Sciatic nerve (tissue), 2 donors: ENCODE measurements at places on chromosomes 2 and 18. TPM values are rescaled to one million over a fixed set of nuclear protein-coding genes. Genes with fewer than 3 reads are reported as not detected.

The RGPD3 gene
- 0.22 TPM for total RNA-seq

The DNAJC5G gene
- total RNA-seq, result not detected

The CCDC141 gene
- 12.3 TPM for total RNA-seq

The KLHL41 gene
- total RNA-seq, result 1.8 TPM

The ATG9A gene
- total RNA-seq, result 39.9 TPM

The SERPINB10 gene
- total RNA-seq, result not detected

The METTL4 gene
- total RNA-seq, result 12.4 TPM

The POTEJ gene
- not detected for total RNA-seq

The SLC4A3 gene
- total RNA-seq, result 6.7 TPM

The UGT1A4 gene
- not detected for total RNA-seq

The TFCP2L1 gene
- 0.27 TPM for total RNA-seq

DNA sequence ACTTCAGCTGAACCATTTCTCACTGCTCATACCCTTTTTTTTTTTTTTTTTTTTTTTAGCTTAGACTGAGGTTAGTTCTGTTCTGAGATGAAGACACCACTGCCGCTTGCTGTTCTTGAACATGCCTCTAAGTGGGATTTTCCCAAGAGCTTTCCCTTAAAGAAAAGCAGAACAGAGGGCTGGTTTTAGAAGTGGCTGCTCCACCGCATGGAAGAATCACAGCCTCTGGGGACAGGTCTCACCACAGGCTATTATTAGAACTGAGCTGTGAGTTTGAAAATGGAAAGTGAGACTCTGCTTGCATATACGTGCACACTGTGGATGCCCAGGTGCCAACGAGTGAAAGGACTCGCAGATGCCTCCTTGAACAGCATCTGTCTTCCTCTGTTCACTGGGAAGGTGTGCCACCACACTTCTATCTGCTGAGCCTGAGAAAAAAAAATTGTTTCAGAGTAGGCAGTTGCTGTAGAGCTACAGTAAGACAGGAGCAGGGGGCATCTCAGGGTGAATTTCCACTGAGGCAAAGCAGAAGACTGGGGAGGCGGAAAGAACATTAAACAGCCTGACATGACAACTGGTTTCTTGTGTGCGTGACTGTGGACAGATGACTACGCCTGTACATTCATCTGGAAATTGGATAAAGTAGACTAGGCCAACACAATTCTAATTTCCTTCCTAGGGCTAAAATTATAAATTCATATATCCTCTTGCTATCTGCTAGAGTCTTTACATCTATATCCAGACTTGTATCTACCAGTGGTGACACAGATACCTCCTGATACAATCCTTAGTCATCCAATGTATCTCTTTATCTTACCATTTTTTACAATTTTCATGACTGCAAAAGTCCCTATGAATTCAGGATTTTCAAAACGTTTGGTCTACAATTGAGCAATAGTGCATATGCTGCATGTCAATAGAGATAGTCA is 1045.7 kb upstream of the CELF4 start:
- no peak for DNase-seq

DNA sequence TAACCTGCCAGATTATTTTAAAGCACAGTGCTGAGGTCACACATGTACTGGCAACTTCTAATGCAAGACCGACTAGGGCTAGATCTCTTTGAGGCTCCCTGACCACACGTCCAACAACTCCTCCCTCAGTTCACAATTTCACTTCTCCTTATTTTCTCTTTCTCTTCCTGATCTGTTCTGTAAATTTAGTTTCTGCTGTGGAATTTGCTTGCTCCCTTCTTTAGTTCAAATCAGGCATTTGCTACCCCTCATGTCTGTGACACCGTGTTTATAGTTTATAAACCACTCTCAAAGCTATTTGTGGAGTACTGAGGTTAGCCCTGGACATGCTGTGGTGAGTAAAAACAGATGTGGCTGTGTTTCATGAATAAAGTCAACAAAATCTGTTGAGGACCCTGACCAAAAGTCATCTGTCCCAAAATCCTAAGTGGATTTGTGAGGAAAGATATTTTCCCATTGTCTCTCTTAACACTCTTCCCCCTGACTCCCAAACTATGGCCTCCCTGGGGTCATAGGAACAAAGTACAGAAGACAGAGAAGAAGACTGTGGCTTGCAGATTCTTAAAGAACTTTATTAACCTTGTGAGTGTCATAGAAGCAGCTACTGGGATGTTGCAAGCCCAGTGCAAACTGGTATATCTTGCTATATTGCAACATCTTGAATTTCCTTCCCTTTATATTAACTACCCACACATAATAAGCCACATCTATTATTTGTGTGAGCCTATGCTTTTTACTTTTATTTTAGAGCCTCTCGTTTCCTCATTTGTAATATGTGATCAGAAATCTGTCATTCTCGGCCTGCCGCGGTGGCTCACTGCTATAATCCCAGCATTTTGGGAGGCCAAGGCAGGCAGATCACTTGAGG is 3.5 kb upstream of the NAGK start:
- no peak for DNase-seq

DNA sequence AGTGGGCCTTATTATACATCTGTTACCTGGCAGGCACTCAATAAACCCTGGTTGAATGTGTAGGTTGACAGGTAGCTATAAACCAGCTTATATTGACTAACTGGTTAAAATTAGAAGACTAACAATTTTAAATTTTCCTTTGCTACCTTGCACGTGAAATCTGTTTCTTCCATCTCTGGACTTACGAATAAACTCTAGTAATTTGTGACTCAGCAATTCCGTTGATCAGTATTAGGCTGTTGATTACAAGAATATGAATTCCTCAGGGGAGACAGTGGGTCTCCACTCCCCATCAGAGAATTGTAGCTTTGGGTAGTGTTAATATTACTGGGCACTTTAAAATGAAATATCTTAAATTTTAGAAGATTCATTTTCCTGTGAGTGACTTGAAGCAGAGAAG is 137.8 kb upstream of the SP5 start:
- DNase-seq, result no peak

DNA sequence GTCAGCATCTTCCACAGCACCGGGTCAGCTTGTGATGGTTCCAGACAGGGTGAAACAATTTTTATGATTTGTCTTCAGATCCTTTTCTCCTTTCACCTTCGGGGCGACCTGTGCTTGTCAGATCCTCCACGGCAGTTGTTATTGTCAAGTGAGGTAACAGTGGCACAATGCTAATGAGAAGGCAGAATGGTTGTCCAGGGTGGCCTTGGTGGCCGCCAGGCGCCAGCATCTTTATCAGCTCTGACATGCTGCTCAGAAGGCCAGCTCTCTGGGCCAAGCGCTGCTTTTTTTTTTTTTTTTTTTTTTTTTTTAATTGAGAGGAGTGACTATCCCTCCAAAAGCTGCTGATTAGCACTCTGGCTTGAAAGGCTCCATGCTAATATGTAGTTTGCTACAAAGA is 52.3 kb upstream of the MGAT5 start:
- DNase-seq, result no peak

GRCh38 chr2:47903781-47904490 is 2.4 kb downstream of the FBXO11 start:
- DNase-seq, result no peak

DNA sequence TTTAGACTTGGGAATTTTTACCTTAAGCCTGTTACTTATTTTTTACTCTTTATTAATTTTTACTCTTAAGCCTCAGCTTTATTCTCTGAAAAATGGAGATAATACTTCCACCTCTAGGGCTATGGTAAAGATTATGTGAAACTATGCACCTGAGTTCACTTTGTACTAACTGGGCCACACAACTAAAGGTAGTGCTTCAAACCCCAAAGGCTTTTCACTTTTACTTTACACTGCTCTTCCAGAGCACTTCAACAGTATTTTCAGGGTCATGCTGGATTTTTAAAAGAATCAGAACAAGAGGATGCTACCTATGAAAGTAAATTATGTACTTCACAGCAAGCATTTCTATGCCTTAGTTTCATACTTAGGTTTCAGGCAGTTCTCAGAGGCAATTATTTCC is 27.8 kb downstream of the MEX3C start:
- DNase-seq, result no peak

DNA sequence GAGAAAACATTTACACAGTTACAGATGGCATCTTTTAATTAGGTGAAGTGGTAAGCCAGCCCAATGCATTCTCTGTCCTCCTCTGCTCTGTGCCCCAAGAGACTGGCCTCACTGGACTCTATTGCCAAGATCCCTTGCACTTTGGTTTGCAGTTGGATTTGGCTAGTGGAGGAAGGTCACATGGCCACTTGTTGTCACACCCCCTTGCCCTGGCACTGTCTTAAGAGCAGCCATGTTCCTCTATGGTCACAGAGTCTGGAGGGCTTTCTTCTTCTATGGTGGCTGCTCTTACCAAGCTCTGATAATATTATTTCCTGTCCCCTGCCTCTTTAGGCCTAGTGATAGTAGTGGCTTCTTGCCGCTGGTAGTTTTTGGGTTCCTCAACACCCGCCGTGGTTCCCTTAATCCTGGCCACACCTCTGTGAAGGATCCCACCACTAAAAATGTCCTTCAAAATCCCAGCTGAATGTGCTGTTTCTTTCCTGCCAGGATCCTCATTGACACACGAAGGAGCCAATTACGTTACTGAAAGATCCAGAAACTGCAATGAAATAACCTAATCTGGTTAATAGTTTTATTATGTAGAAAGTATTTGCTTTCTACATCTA is 111.1 kb downstream of the CDC42EP3 start:
- no peak for DNase-seq

- no peak for DNase-seq
Measured at GRCh38 chr2:64218137-64218802, 74.0 kb upstream of the PELI1 start.

- DNase-seq, result no peak
Measured at GRCh38 chr2:231351648-231352047, 43.9 kb upstream of the B3GNT7 start.

- no peak for DNase-seq
Measured at GRCh38 chr2:4101936-4102335, 398.6 kb downstream of the DCDC2C start.

DNA sequence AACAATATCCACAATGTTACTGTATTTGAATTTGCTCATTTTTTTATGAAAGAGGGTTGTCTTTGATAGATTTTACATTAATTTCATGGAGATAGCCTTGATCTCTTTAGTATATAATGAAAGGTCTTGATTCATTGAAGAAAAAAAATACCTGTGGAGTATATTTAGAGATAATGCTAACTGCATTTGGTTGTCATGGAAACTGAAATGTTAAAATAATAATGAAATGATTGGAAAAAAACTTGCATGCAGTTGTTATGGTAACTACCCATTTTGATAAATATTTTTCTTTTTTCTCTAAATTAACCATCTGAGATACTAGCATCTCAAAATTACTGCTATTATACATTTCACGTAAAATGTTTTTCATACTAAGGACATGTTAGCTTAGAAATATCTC is 712.7 kb upstream of the FAM98A start:
- DNase-seq, result no peak

- DNase-seq, result no peak
Measured at GRCh38 chr2:227817336-227817735, 3.7 kb downstream of the CCL20 start.

DNA sequence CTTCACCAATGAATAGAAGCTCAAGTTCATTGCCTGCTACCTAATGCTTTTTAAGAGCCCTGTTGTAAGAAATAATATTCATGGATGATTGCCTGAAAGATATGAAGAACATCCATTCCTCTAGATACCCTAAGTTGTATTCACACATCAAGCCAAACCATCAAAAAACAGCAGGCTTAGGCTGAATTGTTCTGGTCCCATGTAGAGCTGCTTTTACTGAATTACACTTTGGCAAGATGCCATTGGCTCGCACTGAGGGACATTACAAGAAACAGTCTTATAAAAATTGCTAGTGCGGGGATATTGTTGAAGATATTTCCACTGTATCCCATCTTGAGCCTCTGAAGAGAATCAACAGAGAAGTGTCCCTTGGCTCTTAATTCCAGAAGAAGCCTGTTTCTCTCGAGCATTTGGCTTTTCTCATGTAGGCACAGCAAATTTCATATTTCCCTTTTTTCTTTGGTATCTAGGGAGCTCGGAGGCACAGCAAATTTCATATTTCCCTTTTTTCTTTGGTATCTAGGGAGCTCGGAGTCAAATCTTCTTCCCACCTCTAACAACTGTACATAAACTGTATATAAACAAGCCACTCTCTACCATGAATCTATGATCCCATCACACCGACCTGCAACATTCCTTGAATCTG is 107.5 kb downstream of the COLEC12 start:
- no peak for DNase-seq

GRCh38 chr2:168499500-168499899 is 43.4 kb downstream of the CERS6 start:
- DNase-seq, result no peak

DNA sequence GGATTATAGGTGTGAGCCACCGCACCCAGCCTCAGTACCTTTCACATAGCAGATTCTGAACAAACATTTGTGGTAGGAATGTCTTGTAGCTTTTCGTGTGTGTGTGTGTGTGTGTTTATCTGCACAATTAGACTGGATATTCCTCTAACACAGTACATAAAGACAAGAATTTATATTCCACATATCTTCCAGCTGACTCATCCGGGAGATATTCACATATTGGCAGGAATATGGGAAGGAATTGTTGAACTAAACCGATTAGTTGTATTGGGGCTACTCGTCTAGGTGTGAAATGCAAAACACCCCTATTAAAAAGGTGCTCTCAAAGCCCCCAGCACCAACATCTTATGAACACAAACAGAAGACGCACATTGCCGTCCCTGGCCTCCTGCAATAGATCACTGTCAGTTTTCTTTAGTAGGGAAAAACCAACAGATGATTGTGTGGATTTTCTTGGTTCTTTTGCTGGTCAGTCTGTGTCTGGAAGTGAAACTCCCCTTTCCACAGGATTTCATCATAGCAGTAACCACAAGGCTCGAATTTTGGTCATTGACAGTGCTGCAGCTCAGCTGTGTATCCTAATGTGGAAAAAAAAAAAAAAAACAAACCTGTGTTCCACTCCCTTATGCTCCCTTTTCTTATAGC is 208.5 kb upstream of the ACVR2A start:
- DNase-seq, result no peak

GRCh38 chr2:71471276-71471675 is 17.9 kb downstream of the DYSF start:
- no peak for DNase-seq

DNA sequence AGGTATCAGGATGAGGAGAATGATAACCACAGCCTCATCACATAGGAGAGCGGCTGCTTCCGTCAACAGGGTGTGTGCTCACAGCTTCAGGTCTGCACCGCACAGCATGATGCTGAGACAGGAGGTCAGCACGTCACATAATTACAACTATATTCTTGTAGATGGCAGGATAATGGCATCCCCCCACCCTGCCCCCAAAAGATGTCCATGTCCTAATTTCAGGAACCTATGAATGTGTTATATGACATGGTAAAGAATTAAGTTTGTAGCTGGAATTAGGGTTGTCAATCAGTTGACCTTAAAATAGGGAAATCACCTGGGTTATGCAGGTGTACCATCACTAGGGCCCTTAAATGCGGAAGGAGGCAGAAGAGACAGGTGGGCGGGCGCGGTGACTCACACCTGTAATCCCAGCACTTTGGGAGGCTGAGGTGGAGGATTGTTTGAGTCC is 73.9 kb downstream of the ARL4C start:
- no peak for DNase-seq
